ENCODE measurements at places on chromosomes 5 and 9.

DNA sequence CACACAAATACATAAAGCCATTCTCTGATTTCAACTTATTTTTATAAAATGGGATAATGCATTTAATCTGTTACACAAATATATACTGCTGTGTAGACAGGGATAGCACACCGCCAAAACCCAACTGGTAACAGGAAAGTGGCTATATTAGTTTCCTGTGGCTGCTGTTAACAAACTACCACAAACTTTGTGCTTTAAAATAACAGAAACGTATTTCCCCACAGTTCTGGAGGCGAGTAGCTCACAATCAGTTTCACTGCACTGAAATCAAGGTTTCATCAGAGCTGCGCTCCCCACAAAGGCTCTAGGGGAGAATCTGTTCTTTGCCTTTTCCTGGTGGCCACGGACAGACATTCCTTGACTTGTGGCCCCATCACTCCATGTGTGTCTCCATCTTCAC, 94.0 kb downstream of the MLLT3 start:
- no peaks in the 10 kb centered on the region for H3K27me3 ChIP-seq
- H3K27ac ChIP-seq: peak overlapping the region; percentile 77
- peak; percentile 29 for DNase-seq
- H3K4me1 ChIP-seq: peaks cover 75% of the 10 kb centered on the region

DNA sequence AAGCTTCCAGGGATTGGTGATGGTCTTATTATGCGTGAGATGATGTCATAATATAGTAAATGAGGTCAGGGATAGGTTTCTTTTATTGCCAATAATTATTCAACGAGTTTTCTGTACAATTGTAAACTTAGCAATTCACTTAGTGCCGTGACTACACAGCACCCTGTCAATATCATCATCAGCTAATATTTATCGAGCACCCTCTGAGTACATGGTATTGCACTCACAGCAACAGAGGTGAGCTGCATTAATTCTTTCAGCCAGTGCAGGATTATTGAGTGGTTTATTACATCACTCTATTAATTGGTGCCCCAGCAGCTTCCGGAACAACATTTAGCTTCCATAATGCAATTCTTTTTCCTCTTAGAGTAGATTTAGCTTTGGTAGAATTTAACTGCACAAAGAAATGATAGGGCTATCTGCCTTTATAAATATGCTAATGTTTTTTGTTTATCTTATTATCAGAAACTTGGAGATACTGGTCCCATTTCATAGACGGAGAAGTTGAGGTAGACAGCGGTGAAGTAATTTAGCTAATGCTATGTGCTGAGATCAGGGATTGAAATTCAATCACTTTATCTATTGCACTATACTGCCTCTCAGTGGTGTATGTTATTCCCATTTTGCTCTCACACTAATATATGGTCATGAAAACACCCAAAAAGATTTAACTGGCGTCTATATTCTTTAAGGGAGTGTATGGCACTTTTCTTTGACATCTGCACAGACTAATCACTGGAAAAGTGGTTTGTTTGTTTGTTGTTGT, 726.1 kb upstream of the WWC1 start:
- no peak overlapping the region for H3K27ac ChIP-seq
- no peak overlapping the region for H3K4me3 ChIP-seq
- DNase-seq: no peak
- no peaks in the 10 kb centered on the region for H3K27me3 ChIP-seq
- H3K36me3 ChIP-seq: no peaks in the 10 kb centered on the region
- H3K4me1 ChIP-seq: no peaks in the 10 kb centered on the region

GRCh38 chr5:174839196-174839595, 114.8 kb downstream of the MSX2 start:
- no peaks in the 10 kb centered on the region for H3K36me3 ChIP-seq
- H3K4me1 ChIP-seq: no peaks in the 10 kb centered on the region
- H3K27ac ChIP-seq: no peak overlapping the region

- H3K27me3 ChIP-seq: peaks cover 3% of the 10 kb centered on the region
- no peak overlapping the region for H3K27ac ChIP-seq
- no peak for DNase-seq
- no peaks in the 10 kb centered on the region for H3K4me1 ChIP-seq
- H3K36me3 ChIP-seq: no peaks in the 10 kb centered on the region
- no peak overlapping the region for H3K4me3 ChIP-seq
These were observed 55.4 kb downstream of the GOLM1 start for GRCh38 chr9:86043999-86044398.

DNA sequence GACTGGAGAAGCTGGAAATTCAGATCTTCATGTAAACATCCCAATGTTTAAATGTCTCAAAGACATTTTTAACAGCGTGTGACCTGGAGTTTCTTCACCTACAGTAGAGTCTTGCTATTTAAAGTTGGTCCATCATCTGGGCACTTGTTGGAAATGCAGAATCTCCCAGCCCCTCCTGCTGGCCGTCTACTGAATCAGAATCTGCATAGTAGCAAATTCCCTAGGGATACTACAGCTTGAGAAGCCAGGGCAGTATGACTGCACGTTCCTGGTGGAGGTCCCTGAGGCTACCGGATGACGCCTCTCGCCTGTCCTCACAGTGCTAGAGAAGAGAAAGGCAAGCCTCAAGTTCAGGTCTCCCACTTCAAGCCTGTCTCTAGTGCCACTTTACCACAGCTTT, 15.7 kb downstream of the SAP30L start:
- H3K4me1 ChIP-seq: no peaks in the 10 kb centered on the region
- no peak overlapping the region for H3K4me3 ChIP-seq
- H3K27me3 ChIP-seq: peaks cover 5% of the 10 kb centered on the region

DNA sequence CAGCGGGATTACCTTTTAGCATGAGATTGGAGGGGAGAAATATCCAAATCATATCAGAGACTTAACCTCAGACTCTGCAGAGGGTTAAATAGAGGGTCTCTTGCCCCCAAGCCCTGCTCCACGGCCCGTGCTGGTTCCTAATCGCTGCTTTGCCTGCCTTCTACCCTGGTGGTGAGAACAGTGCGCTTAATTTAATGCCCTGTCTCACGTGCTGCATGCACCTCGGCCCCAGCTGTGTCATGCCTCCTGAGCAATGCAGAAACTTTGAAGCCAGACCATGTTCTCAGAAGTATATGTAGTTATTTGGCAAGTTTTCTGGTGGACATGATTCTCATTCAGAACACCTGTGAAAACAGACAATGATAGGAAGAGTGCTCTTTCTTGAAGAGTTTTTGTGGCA, 1.4 kb downstream of the OTULIN start:
- no peaks in the 10 kb centered on the region for H3K27me3 ChIP-seq
- DNase-seq: peak; percentile 70
- peaks cover 43% of the 10 kb centered on the region for H3K36me3 ChIP-seq
- H3K27ac ChIP-seq: peak overlapping the region; percentile 91

DNA sequence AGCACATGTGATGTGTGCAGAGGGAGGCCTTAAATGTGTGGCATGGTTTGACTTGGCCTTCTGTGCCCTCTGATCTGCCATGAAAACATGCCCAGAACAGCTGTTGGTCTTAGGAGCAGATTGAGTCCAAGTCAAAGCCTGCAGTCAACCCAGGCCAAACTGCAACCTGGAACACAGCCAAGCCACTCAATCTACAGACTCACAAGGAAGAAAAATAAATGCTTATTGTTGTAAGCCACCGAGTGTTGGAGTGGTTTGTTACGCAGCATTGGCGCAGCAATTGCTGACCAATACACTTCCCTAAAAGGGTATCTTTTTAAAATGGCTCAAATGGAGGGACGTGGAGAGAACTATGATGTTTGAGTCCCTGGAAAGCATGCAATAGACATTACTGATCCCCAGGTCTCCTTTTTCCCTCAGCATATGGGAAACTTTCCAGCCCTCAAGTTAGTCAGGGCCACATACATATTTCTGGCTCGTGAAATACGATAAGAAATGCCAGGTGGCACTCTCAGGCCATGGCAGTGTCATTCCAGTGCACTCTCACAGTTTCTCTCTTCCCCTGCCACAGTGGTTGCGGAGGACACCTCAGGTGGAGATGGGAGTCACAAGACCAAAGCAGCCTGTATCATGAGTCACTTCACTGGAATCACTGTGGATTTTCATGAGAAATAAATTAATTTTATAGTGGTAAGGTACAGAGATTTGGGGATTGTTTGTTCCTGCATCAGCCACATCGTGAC, 168.0 kb upstream of the ZNF618 start:
- H3K4me1 ChIP-seq: peaks cover 14% of the 10 kb centered on the region
- H3K27ac ChIP-seq: no peak overlapping the region
- no peaks in the 10 kb centered on the region for H3K36me3 ChIP-seq
- H3K27me3 ChIP-seq: peaks cover 3% of the 10 kb centered on the region
- H3K4me3 ChIP-seq: no peak overlapping the region

DNA sequence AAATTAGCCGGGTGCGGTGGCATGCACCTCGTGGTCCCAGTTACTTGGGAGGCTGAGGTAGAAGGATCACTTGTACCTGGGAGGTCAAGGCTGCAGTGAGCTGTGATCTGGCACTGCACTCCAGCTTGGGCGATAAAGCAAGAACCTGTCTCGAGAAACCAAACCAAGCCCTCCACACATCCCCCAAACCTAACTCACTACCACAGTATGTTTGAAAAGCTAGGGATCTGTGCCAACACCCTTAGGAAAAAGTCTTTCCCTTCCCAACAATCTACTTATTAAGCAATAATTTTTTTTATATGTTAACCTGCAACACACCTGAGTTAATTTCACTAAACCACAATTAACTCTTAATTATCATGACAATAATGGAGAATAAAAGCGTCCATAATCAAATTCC, 2.2 kb downstream of the UBTD2 start:
- no peak for DNase-seq
- H3K27me3 ChIP-seq: peaks cover 5% of the 10 kb centered on the region
- no peak overlapping the region for H3K27ac ChIP-seq

DNA sequence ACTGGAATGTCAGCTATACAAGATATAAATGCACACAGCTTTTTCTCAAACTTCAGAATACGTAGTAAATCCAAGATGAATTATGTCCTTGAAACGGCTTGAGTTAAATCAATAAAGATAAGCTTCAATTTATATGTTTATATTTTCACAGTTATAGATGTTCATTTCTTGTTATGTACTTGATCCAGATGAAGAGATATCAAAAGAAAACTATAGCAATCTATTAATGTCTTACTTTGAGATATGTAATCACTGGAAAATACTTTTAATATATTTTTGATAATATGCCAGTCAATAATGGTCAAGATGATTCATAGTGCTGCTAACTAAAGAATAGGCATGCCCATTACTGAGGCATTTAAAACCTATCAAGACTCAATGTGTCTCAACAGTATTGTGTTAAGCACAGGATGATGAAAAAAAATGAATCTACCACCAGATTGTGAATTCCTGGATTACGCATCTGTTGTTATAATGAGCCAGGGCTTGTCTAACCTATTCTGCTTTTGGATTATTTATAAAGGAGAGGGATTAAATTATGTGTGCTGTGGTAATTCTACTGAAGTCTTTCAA, 372.6 kb upstream of the PRR16 start:
- no peaks in the 10 kb centered on the region for H3K36me3 ChIP-seq
- DNase-seq: no peak

DNA sequence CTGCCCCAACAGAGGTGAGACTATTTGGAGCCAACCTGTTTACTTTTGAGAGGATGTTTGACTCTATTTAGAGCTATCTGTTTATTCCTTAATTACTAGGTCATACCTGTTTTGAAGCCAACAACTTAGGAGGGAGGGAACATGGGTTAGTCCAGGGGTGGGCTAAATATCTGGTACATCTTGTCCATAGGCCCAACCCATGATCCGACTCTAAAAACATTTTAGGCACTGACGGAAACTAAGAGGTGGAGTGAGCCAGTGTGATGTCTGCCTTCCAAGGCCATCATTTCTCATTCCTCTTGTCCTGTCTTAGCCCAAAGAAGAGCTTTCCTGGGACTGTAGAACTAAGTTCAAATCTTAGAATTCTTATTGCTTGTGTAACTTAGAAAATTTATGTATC, 8.4 kb downstream of the SPINK5 start:
- H3K4me3 ChIP-seq: no peak overlapping the region
- no peak for DNase-seq
- H3K4me1 ChIP-seq: no peaks in the 10 kb centered on the region
- H3K36me3 ChIP-seq: no peaks in the 10 kb centered on the region

DNA sequence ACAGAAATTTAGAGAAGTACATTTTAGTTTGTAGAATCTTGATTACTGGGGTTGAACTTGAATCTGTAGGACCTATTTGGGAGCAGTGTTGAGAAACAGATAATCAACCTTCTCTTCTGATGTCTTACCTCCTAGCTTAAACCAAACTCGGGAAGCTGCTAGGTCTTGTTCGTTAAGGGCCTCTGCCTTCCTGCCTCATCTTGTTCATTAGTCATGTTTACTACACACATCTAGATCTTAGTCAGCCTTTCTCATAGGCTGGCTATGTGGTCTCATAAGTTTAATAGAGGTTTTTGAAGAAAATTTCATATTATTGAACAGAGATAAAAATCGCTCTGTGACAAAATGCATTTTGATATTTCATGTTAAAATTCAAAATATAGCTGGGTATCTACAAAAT, 331.0 kb upstream of the EDIL3 start:
- no peaks in the 10 kb centered on the region for H3K27me3 ChIP-seq
- DNase-seq: no peak
- no peak overlapping the region for H3K4me3 ChIP-seq
- H3K27ac ChIP-seq: no peak overlapping the region
- H3K4me1 ChIP-seq: no peaks in the 10 kb centered on the region

GRCh38 chr5:53073348-53073747, 36.2 kb downstream of the MOCS2 start:
- peaks cover 55% of the 10 kb centered on the region for H3K36me3 ChIP-seq
- peaks cover 4% of the 10 kb centered on the region for H3K27me3 ChIP-seq
- no peak overlapping the region for H3K4me3 ChIP-seq
- no peak overlapping the region for H3K27ac ChIP-seq

GRCh38 chr5:129438322-129438721, 21.8 kb upstream of the ADAMTS19 start:
- H3K4me1 ChIP-seq: no peaks in the 10 kb centered on the region
- H3K4me3 ChIP-seq: no peak overlapping the region
- no peaks in the 10 kb centered on the region for H3K36me3 ChIP-seq
- H3K27me3 ChIP-seq: no peaks in the 10 kb centered on the region
- no peak for DNase-seq

DNA sequence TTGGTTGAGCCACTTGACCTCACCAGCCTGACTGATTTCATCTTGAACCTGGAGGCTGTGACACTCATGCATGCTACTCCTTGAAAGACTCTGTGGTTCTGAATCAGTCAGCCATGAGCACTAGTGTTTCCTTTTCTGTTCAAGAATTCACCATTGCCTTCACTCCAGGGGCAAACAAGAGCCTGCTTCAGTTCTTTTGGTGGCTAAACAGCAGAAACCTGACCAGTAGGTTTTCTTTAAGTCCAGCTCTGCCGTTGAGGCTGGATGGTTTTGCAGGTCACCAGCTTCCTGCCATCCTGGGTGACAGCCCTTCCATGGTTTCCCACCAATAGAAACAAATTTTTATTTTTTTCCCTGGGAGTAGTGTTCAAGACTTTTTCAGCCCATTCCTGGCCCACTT, 10.0 kb downstream of the NTRK2 start:
- H3K36me3 ChIP-seq: no peaks in the 10 kb centered on the region
- no peak overlapping the region for H3K27ac ChIP-seq
- H3K27me3 ChIP-seq: peaks cover 4% of the 10 kb centered on the region
- no peak for DNase-seq
- H3K4me3 ChIP-seq: no peak overlapping the region
- H3K4me1 ChIP-seq: no peaks in the 10 kb centered on the region

Data from activated CD8-positive, alpha-beta T cell treated with anti-CD3 and anti-CD28 coated beads, Interleukin-2, amount 10 ng/mL, durations not matched to agents 7 days and 5 days (primary cell).